Stimulated activated CD4-positive, alpha-beta T cell treated with anti-CD3 and anti-CD28 coated beads, TNF-alpha, amount 100 ng/mL, for 4 hours (primary cell): ENCODE measurements at places on chromosomes 12 and 14.

DNA sequence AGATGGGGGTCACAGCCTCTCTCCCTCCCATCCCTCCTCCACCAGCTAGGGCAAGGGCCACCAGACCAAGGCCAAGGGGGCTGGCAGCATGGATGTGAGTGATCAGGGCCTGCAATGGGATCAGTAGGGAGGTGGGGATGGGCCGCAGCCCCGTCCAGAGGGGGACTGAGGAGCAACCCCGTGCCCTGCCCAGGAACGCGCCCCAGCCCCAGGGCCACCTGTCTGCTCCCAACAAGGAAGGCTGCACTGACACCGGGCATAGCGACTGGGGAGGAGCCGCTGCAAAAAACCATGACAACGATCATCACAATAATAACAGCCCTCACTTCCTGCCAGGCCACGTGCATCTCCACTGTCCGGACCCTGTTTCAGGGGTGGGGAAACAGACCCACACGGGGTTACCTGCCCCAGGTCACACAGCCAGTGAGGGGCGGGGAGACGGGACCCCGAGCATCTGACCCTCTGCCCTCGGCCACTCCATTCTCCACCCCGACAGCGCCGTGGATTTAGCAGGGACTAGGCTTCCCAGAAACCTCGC lies 24.3 kb downstream of the NCOR2 start:
- no peak for DNase-seq

GRCh38 chr12:32273712-32274111 lies 125.6 kb upstream of the FGD4 start:
- peak; percentile 11 for DNase-seq

DNA sequence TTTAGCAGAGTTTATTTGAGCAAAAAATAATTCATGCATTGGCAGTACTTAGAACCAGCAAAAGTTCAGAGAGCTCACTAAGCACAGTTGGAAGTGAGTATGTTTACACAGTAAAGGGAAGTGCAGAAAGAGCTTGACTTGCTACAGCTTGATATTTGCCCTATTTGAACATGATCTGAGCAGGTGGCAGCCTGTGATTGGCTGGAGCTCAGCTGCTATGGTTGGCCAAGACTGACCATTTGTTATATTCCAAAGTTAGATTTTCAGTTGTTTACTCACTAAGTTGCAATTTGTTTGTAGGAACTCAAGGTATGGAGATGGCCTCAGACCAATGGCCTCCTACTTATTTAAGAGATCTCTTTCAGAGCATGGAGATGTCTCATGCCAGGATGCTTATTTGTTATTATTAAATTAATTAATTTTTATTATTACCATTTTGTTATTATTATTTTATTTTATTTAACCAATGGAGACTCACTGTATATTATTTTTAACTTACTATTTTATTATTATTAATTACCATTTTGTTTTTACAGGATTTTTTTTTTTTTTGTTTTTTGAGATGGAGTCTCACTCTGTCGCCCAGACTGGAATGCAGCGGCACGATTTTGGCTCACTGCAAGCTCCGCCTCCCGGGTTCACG lies 49.0 kb downstream of the ATP23 start:
- DNase-seq = no peak

DNA sequence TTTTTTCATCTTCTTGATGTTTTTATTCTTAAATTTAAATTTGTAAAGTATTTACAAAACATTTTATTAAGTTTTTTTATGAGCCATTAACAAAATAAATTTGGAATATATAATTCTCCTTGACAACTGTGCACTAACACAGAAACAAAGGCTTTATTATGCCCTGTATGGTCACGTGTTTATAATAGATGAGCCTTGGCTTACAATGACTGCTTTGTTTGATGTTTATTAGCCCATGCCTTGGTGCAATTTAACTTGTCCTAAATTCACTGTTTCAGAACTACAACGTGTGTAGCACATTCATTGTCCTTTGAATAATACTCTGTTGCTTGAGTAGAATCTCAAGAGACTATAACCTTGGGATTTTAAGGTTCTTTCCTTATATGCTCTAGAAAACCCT lies 59.8 kb downstream of the CNTN1 start:
- no peak for DNase-seq

GRCh38 chr12:44519931-44520330 lies 356.2 kb downstream of the NELL2 start:
- DNase-seq = no peak

DNA sequence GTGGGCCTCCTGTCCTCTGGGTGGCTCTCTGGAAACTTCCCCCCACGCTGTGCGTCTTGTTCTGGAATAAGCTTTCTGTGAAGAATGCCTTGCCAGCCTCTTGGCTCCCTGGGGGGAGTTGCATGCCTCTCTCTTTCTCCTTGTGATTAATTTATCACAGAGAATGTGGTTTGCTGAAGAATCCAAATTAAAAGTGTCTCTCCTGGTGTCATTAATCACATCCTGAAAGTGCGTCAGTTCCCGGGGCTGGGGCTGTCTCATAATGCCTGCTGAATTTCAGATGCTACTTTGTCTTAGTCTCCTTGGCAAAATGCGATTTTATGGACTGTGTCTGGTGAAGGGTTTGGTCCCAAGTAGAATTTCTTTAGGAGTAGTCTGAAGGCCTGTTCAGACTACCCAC lies 787.7 kb upstream of the TMEM132C start:
- DNase-seq = no peak
